ENCODE measurements at places on chromosomes 2 and 18.

DNA sequence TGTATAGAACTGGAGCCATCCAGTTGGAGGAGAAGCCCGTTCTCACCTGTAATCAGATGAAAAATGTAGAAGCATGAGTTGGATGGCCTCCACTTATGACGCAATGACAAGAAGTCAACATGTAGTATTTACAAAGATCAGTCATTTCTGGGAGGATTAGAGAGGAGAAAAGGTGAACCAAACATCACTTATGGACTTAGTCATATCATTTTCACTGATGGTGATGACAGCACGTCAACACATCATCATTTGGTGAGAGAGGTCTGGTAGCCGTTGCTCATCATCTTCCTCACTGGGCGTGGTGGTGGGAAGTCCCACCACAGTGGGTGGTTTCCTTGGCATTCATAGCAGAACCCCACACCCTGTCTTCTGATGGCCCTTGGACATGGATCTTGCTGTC is 264.2 kb upstream of the EPAS1 start:
- no peak for DNase-seq

- DNase-seq: peak; percentile 75
Observed at GRCh38 chr2:36376992-36377738, 21.6 kb downstream of the CRIM1 start.

DNA sequence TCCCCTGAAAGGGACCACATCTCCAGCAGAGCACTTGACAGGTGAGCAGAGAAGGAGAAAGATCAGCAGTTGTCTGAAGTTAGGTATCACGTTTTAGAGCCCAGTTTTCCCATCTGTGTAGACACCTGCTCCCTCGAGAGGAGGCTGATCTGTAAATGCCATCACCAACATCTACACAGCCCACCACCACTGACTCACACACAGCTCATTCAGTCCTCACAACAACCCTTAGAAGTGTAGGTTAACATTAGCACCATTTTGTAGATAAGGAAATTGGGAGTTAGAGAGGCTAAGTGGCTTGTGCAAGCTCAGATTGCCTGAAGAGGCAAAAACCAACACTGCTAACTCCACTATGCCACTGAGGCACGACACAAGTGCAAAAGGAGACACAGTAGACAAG is 37.2 kb upstream of the STAT1 start:
- DNase-seq: no peak

- no peak for DNase-seq
Observed at GRCh38 chr2:224310943-224311625, 90.8 kb downstream of the FAM124B start.

GRCh38 chr2:102301867-102302362 is 9.4 kb upstream of the IL1RL1 start:
- no peak for DNase-seq

DNA sequence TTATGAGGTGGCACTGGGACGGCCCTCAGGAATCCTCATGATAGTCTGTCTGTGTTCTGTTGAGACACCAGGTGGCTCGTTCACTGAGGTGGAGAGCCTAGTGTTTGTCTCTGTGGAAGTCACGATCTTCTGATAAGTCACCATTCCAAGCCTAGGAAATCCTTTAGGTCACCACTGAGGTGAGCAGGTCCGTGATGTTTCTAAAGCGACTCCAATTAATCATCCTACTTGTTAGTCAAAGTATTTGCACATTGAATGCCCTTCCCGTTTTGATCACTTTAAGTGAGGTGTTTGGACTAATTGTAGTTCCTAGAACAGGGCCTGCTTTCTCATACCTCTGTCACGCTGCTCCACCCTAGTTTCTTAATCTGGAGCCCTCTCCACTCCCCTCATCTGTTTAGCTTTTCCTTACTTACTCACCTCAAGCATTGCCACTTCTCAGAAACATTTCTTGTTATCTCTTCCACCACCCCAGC is 28.0 kb upstream of the DSG3 start:
- no peak for DNase-seq

DNA sequence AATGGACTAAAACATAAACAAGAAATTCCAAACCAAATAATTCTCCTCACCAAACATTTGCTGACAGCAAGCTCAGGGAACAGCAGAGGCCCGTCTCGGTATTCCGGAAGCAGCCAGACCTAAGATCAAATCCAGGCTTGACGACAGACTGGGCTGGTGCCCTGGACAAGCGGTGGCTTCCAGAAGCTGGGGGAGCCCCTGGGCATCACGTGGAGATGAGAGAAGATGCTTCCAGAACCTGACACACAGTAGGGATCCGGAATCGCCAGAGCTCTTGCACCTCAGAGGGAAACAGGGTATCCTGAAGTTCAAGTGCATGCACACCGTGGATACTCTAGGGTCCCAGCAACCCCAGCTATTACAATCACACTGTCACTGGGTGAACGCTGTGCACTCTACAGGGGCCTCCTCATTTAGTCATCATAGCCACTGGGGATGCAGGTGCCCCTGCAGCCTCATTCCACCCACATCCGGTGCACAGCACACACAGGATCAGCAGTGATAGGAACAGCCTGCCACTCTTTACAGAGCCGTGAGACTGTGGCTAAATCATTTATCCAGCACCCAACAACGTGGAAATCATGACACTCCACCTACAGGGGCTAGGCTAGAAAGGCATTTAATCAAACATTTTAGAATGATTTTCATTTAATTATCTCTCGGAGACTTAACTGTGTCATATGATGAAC is 102.6 kb downstream of the HDAC4 start:
- DNase-seq: no peak

DNA sequence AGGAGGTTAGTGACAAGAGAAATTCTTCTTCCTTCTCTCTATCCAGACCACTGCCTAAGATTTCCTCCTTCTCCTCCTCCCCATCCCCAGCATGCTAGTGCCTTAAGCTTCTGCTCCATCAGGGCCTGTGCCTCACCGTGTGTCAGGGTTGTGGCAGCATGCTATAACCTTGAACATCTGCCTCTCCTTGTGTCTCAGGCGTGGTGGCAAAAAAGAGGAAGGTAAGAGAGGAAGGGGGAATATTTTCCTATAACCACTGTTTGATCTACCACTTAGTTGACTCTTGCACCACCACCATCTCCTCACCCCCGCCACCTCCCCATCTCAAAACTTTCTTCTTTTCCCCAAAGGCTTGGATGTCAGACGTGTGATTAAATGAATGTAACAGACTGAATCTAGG is 38.3 kb upstream of the PEX13 start:
- no peak for DNase-seq

GRCh38 chr18:79516441-79516931 is 120.8 kb downstream of the NFATC1 start:
- DNase-seq: no peak

DNA sequence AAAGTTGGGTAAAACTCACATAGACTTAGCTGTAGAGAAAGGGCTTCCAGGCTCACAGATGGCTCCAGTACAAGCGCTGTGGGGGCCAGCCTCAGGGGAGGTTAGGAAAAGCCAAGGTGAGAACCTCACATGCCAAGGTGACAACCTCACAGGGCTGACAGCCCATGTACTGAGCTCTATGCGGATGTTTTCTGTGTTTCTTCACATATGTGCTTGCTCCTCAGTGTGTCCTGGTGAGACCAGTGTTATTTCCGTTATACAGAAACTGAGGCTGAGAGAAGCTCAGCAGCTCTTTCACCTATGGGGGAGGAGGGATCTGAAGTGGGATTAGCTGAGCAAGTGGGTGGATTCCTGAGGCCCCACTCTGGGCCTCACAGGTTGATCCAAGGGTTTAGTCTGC is 67.3 kb downstream of the INPP4A start:
- DNase-seq: no peak

GRCh38 chr2:186027922-186028321 is 289.3 kb downstream of the FSIP2 start:
- DNase-seq: no peak

GRCh38 chr2:238278626-238279323 is 9.6 kb downstream of the PER2 start:
- no peak for DNase-seq

DNA sequence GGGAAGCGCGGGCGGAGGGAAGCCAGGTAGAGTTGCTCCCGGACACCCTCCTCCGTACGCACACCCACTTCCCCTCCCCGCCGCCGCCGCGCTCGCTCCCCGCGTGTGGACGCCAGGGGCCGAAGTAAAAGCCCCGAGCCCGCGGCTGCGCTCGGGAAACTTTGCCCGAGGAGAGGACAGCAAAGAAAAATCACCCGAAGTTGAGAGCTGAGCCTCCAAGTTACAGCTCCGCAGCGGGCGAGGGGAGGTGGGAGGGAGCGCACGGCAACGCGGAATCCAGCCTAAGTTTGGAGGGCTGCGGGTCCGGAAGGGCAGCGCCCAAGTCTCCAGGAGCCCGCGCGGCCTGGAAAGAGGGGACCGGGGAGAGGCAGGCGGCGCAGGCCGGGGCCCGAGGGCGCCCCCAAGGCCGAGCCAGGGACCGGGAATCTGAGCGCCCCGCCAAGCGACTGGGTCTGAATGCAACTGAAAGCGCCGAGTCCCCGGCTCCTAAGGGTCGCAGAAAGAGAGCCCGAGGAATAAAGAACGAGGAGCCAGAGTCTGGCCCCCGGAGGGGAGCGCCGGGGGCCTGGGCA is 706 bp upstream of the BCL11A start:
- peak; percentile 41 for DNase-seq

DNA sequence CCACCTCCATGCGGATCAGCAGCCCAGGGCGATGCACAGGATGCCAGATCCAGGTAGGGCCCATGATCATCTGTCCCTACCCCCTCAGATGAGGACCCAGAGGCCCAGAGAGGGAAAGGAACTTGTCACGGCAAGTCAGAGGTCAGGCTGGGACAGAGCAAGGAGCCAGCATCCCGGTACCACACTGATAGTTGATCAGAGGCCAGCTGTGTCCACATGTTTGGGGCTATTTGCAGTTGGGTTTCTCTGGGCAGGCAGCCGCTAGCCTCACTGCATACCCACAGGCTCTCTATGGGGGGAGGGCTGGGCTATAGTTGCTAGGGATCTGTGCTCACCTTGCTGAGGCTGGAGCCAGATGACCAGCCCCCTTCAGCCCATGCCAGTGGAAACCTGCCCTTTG is 9.6 kb downstream of the GAREM2 start:
- no peak for DNase-seq

DNA sequence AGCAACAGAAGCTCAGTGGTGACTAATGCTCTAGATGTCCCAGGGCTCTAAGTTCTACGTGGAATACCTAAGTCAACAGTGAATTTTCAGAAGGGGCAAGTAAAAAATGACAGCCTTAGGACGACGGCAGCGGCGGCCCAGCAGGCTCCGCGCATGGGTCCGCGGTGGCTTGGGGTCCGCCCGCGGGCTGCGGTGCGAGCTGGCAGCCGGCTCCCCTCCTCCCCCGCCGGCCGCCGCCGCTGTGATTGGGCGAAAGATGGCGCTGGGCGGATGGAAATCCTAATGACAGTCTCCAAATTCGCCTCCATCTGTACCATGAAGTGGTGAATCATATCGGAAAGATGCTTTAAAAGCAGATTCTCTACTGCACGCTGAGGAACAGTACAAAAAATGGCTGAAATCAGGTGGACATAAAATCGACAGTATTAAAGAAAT is 74.7 kb downstream of the HNRNPLL start:
- peak; percentile 26 for DNase-seq

GRCh38 chr18:36595046-36595817 is 233.6 kb downstream of the TPGS2 start:
- DNase-seq: no peak

GRCh38 chr2:42385225-42385624 is 24.2 kb upstream of the COX7A2L start:
- no peak for DNase-seq

- no peak for DNase-seq
Observed at GRCh38 chr2:99763764-99764163, 273.9 kb upstream of the REV1 start.

DNA sequence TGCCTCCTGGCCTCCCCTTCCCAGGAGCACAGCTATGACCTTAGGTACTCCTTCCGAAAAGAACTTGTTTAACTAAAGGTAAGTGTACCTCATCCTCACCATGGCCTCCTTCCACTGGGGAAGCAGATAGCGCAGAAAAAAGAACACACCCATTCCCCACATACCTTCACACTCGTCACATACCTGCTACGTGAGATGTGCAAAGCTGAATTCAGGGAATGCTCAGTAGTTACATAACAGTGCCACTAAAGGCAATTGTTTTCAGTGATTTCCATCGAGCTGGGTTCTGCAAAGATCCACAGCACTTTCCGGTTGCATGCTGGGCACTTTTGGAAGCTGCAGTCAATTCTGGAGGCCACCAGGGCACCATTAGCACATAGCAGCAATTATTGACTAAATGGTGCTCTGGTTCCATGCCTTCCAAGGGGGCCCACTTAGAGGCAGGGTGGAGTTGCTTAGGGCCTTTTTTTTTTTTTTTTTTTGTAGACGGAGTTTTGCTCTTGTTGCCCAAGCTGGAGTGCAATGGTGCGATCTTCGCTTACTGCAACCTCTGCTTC is 41.0 kb downstream of the PAX8 start:
- DNase-seq: no peak

GRCh38 chr2:65944213-65944612 is 490.7 kb upstream of the MEIS1 start:
- DNase-seq: no peak

DNA sequence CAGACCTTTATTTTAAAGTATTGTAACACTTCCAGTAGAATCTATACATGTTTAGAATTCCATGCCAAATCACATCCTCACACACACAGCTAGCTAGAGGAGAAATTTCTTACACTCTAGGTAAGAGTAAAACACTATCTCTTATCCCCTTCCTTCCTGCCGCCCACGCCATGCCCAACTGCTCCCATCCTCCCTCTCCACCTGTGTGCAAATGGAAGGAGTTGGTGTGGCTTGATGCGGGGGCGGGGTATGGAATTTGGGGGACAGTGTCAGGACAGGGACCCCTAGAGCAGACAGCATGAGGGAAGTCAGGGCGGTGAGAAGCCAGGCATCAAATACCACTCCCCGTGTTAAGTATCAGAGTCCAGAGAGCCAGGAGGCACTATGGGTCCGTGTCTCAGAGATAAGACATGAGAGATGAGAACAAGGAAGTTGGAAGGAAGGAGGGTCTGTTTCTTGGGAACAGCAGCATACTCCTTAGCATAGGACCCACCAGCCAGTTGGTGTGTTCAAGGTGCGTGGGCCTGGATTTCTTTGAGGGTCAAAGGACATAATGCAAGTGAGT is 48.6 kb upstream of the NOSTRIN start:
- DNase-seq: no peak

- no peak for DNase-seq
Observed at GRCh38 chr2:233361297-233361696, 7.0 kb downstream of the DGKD start.

DNA sequence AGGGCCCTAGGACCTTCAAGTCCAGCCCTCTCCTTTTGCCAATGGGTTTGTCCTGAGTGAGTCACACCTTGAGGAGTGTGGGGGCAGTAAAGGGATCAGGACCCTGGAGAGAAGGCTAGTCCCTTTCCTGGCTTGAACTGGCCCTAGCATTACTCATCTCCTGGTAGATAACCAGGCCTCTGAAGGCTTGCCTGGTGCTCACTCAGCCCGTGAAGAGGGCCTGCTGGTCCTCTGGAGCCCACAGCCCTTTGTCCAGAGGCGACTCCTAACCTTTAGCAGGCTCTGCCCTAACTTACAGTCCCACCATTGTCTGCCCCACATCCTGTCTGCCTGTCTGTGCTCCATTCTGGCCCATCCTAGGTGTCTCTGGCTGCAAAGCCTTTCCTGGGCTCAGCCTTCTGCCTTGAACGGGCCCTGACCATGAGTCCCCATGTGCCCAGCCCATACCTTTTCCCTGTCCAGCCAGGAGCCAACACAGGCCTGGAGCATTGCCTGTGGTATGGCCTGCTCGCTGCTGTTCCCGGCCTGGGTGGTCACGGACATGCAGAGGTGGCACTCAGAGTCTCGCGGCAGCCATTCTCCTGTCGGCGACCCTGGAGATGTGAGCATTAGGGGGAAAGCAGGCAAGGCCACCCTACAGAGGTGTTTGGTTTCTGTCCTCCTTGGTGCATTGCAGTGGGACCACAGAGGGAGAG is 5.0 kb downstream of the SFTPB start:
- no peak for DNase-seq

GRCh38 chr2:167626961-167627360 is 620.4 kb downstream of the STK39 start:
- DNase-seq: no peak

Measured in lung microvascular endothelial cell (primary cell).